ENCODE measurements at places on chromosomes 2 and 18.
A peak's percentile ranks its signal among the peaks of the same experiment; 100 is the strongest.

DNA sequence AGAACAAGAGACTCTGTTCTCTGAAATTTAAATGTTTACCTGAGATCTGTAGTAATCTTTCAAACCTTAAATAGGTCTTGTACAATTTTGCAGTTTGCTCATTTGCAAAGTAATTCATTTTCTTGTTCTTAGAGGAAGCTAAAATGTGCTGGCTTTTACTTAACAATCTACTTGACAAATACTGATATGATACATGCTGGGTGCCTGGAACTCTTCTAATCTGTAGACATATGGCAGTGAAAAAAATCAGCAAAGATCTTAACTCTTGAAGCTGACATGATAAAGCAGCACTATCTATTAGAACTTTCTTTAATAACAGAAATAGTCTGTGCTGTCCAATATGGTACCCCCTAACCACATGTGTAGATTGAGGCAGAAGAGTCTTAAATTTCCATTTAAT is 1352.8 kb upstream of the SLC39A10 start:
- no peak overlapping the region for H3K4me3 ChIP-seq
- no peak for DNase-seq
- no peak overlapping the region for H3K27ac ChIP-seq
- no peaks in the 10 kb centered on the region for H3K36me3 ChIP-seq
- no peaks in the 10 kb centered on the region for H3K4me1 ChIP-seq
- no peaks in the 10 kb centered on the region for H3K27me3 ChIP-seq

GRCh38 chr2:42947809-42948600 is 155.6 kb upstream of the HAAO start:
- no peak overlapping the region for H3K4me3 ChIP-seq
- no peak for DNase-seq

GRCh38 chr2:27909901-27910300 is 19.4 kb downstream of the BABAM2 start:
- H3K27me3 ChIP-seq = no peaks in the 10 kb centered on the region
- no peaks in the 10 kb centered on the region for H3K36me3 ChIP-seq
- no peak overlapping the region for H3K4me3 ChIP-seq
- H3K27ac ChIP-seq = no peak overlapping the region
- DNase-seq = no peak

DNA sequence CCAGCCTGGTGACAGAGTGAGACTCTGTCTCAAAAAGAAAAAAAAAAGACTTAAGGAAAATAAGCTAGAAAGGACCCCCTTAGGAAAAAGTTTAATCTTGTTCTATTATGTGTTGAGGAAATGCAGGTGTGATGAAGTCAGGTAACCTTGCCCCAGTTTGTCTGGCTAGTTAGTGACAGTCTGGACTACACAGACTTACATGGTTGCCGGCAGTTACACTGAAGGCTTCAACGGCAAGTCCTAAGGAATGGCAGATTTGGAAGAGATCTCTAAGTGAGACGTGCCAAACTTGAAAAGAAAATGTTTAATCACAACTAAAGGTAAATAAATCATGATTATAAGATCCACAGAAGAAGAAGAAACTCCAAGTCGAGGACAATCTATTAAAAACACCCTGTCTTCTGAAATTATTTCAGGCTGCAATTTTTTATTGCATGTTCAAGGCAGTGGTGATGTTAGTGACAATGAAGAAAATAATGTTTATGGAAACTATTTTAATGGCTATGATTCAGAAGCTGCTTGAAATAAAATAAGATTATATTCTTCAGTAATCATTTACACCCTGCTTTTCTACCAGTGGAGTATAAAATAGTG is 84.2 kb downstream of the TTC27 start:
- H3K4me3 ChIP-seq = no peak overlapping the region
- peaks cover 4% of the 10 kb centered on the region for H3K36me3 ChIP-seq
- no peaks in the 10 kb centered on the region for H3K4me1 ChIP-seq

DNA sequence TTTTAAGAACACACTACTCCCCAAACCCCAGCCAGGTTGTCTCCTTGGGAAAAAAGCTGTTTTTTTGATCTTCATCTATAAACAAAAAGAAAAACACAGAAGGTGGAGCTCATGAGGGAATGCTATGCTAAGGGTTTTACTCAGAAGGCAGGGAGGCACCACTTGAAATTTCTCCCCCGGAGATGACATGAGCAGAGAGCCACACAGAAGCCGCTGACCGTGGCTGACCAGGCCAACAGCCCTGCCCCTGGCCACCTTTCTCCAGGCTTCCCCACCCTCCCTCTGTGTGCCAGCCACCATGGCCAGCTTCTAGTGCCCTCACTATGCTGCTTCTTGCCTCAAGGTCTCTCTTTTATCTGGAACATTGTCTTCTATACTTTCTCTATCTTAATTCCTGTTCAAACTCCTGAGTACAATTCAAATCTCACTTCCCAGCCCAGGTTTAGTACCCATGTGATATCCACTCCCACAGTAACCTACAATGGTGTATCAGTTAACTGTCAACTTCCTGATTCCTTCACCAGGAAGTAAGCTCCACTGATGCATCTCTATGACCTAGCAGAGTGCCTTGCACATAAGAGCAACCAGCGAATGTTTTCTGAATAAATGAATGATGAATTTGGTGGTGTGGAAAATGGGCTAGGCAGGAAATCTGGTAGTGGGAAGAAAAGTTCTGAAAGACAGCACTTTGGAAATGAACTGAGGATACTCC is 15.3 kb downstream of the LAPTM4A start:
- DNase-seq = no peak
- no peaks in the 10 kb centered on the region for H3K4me1 ChIP-seq
- peaks cover 73% of the 10 kb centered on the region for H3K36me3 ChIP-seq
- H3K4me3 ChIP-seq = no peak overlapping the region

GRCh38 chr2:242098445-242099128 is 229.1 kb downstream of the RTP5 start:
- no peaks in the 10 kb centered on the region for H3K27me3 ChIP-seq
- no peak overlapping the region for H3K4me3 ChIP-seq
- DNase-seq = no peak
- H3K36me3 ChIP-seq = peaks cover 23% of the 10 kb centered on the region

- no peak for DNase-seq
- H3K4me1 ChIP-seq = no peaks in the 10 kb centered on the region
- no peaks in the 10 kb centered on the region for H3K36me3 ChIP-seq
- peaks cover 3% of the 10 kb centered on the region for H3K27me3 ChIP-seq
Observed at GRCh38 chr2:210199186-210199765, 26.0 kb downstream of the ACADL start.

- H3K27ac ChIP-seq = no peak overlapping the region
- H3K27me3 ChIP-seq = peaks cover 21% of the 10 kb centered on the region
- no peak overlapping the region for H3K4me3 ChIP-seq
- DNase-seq = no peak
- no peaks in the 10 kb centered on the region for H3K36me3 ChIP-seq
Observed at GRCh38 chr2:72972352-72973136, 55.2 kb downstream of the EMX1 start.

DNA sequence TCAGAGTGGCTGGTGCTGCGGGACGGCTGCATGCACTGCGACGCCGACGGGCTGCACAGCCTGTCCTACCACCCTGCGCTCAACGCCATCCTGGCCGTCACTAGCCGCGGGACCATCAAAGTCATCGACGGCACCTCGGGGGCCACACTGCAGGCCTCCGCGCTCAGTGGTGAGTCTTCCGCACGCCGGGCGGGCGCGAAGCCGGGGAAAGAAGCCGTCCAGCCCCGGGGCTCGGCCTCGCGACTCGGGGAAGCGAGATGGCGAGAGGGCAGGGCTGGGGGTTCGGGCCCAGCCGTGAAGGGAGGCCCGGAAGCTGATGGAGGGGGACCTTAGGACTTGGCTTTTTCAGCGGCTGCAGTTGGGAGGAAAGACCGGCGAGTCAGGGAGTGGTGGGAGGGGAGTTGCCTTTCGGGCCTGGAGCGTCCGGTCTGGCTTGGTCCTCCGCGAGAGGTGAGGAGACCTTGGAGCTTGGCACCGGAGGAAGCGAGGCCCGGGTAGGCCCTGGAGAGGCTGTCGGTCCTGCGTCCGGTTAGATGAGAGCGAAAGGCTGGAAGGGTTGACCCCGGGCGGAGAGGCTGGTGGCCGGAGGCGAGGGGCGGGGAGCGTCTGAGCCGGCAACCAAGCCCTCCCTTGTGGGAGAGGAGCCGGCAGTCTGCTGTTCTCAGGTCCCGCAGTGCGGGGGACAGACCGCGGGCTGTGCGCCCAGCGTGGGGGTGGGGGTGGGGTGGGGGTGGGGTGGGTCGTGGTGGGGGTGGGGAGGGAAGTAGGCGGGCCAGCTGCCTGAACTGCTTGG is 691 bp downstream of the BIRC6 start:
- H3K36me3 ChIP-seq = peaks cover 5% of the 10 kb centered on the region
- peak overlapping the region; percentile 88 for H3K4me3 ChIP-seq
- peaks cover 12% of the 10 kb centered on the region for H3K4me1 ChIP-seq
- peak; percentile 4 for DNase-seq
